Left kidney (tissue), 8 donors: ENCODE measurements at places on chromosomes 11 and 22.

- peak; percentile 83 for DNase-seq
Observed at GRCh38 chr22:39316440-39317083, 2.9 kb downstream of the RPL3 start.

DNA sequence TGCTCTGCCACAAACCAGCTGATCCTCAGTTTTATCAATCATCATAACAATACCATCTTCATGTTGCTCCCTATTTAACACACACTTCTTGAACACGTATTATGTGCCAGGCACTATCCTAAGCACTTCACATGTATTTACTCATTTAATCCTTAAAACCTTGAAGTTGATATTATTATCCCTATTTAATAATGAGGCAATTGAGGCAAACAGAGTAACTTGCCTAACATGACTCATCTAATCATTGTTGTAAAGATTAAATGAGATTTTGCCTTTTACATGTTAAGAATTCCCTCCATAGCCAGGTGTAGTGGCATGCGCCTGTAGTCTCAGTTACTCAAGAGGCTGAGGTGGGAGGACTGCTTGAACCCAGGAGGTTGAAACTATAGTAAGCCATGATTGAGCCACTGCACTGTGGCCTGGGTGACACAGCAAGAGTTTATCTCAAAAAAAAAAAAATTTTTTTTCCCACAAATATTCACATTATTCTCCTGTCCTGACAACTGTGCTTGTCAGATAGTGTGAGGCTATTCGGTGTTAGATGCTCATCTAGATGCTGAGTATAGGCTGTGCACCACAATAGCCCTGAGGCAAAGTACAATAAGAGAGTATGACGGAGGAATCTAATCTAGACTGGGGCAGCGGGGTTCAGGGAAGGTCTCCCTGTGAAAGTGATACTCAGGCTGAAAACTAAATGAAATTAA is 13.4 kb downstream of the CKAP5 start:
- DNase-seq, result no peak

GRCh38 chr11:134215836-134216235 is 7.9 kb downstream of the NCAPD3 start:
- DNase-seq, result no peak

DNA sequence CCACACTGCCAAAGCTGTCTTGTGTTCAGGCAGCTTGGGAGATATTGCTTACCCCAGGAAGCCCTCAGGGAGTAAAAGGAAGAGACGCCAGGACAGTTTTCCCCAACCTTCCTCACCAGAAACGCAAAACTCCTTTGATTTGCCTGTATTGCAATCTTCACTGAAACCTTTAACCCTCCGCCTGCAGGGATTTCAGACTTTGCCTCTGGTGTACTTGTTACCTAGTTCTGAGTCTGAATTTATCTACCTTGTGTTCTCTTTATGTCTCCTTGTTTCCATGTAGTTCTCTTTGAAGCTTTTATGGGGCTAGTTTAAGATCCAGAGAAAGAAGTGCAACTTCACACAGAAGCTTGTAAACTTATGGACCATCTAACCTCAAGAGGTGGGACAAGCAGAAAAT is 154.2 kb downstream of the DSCAML1 start:
- DNase-seq, result no peak

GRCh38 chr22:29484642-29485041 is 4.6 kb downstream of the NEFH start:
- no peak for DNase-seq

DNA sequence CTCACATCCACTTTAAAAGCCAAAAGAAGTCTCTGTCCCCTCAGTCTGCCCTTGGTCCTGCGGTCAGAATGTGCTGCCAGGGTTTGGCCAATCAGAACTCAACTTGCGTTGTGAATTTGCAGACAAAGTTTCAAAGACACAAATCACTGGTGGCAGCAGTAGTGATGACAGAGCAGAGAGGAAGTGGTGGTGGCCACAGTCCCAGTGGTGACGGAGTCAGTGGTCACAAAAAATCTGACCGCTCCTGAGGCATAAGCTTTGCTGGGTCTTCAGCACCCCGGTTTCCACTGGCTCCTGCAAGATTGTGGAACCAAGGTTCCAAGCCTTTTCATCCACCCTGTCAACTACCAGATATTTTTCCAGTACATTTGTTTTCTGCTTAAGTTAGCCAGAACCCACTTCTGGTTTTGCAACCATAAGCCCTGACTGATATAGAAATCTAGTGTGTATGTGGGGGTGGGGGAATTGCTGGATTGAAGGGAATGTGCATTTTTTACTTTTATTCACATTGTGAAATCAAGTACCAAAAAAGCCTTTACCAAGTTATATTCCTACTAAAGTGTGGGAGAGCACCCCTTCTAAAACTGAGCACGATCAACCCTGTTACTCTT is 112.3 kb downstream of the TMPRSS5 start:
- DNase-seq, result no peak

GRCh38 chr11:102256251-102256650 is 61.0 kb upstream of the BIRC3 start:
- no peak for DNase-seq

- DNase-seq, result no peak
Observed at GRCh38 chr11:33919645-33920044, 27.8 kb upstream of the LMO2 start.

DNA sequence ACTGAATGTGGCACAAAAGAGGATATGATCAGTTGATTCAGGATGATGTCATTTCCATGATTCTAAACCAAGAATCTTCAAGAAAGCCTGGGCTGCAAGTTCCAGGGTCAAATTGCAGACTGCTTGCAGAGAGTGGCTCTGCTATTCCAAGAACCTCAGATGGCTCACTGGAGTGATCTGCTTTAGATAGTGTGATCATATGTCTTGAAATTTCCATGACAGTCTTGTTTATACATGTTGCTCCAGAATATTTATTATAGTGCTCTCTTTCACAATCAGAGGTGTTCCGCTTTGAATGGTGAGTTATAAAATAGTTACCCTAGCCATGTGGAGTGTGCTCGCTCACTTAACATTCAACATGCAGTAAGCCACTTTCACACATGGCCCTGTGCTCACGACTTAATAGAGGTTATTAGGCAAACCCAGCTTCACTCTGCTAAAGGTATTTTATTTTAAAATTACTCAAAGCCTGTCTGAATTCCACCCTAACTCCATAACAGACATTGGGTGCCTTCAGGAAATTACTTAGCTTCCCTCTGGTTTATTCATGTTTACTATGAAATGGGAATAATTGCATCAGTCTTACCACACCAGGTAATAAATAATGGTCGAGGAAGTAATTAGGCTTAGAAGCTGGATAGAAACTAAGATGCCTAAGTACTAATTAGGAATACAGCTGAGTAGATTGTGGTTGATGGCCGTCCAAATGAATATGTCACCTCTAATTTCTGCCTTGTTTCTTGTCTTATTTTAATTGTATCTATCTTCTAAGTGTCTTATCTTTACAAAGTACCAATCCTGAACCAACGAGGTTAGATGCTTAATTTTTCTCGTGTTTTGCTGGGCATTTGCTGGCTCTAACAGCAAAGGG is 187.9 kb downstream of the ETS1 start:
- DNase-seq, result no peak

DNA sequence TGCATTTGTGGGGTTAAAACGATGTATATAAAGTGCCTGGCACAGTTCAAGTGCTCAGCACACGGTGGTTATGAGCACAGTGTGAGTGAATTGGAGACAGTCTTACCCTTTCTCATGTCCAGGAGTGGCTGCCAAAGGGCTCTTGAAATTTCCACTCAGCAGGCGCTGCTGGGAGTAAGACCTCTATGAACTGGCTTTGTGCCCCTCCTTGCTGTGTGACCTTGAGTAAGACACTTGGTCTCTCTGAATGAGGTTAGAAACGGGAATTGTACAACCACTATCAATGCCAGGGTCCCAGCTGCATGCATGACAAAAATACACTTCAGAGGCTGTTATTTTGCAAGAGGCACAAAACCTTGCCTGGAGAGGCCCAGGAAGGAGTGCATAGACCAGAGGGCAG is 86.6 kb downstream of the TSPAN18 start:
- DNase-seq, result no peak

DNA sequence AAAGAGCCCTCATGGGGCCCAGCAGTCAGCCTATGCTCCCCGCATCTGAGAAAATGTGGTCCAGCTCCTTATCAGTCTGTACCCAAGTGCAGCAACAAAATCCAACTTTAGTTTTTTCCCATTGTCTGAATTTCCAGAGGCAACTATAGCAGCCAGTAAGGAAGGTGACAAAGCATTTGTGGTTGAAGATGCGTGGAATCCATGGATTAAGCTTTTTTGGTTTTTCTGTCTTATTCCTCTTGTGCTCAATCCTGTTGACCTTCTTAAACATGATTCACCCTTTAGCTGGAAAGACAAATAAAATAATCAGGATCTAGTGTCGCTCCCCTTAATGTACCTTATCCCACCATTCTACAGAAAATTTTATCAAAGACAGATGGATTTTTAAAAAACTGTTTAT is 14.3 kb downstream of the GDPD4 start:
- DNase-seq, result no peak

DNA sequence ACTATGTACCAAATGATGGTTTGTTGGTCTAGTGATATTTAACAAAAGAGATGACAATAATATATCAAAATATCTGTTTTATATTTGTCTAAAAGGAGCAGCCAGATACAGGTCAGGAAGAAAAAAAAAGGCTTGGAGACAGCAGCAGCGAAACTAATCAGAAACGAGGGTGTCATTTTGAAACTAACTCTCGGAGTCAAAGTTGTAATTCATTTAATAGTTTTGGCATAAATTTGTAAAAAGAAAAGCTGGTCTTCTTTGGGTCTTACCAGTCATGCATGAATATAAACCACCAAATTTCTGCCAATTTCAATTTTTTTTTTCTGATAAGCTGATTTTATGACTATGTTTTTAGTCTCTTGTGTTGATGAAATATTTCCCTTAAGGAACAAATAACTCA is 25.5 kb downstream of the NPAT start:
- no peak for DNase-seq

- DNase-seq, result no peak
Observed at GRCh38 chr11:78189851-78190250, 1.1 kb downstream of the USP35 start.

GRCh38 chr22:17914474-17914873 is 109.9 kb downstream of the MICAL3 start:
- no peak for DNase-seq

GRCh38 chr11:105632316-105632715 is 22.4 kb downstream of the GRIA4 start:
- no peak for DNase-seq

GRCh38 chr11:128462922-128463321 is 124.4 kb downstream of the ETS1 start:
- no peak for DNase-seq

- DNase-seq, result no peak
Observed at GRCh38 chr22:34880662-34881061, 185.3 kb upstream of the ISX start.

DNA sequence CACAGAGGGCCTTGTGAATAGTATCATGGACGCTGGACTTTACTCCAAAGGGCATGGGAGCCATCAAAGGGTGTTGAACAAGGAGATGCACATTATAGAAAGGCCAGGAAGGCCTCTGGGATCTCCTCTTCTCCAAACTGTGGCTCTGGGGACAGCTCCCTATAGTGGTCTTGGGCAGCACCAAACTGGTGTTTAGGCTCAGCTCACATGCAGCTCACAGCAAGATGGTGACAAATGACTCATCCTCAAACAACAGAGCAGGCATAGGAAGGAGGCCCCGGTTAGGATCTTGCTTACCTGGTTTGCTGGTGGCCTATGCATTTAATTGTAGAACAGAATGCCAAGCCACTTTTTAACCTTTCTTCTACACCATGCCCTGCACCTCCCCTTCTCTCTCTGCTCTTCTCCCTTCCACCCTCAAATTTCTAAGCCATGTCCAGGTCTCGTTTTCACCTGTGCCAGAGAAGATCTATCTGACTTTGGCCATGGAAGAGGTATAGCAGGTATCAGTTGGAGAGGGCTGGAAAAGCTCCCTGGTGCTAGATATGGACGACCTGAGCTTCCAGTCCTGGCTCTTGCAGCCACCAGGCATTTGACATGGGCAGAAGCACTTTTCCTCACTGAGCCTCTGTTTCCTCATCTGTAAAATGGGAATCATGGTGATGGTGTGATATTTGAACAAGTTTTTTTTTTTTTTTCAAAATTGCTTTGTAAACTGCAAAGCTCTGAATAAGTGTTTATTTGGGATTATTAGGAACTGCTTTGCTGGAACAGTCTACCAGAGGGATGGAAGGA is 14.4 kb upstream of the EHF start:
- DNase-seq, result no peak

DNA sequence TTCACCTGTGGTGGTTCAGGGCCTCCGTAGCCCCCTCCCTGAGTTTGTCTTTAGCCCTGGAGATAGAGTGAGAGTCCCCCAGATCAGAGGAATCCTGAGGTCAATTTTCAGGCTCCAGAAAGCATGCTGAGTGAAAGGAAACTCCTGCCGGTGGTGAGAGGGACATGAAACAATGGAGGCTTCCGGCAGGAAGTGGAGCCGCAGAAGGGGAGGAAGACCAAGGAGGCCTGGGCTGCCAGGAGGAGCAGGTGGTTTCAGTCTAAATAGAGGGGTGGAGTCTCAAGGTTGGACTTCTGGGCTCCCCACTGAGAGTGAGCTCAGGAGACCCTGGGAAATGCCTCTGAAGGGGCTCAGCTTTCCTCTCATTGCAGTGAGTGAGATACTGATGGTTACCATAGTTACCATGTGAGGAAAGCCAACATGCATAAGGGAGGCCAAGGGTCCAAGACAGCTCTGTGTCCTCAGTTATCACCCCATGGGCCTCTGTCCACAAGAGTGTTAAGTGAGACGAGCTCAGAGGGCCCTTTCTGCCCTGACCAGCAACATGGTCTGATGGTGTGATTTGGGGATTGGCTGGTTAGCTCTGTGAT is 10.7 kb downstream of the SLCO2B1 start:
- no peak for DNase-seq

- DNase-seq, result no peak
Observed at GRCh38 chr11:134915212-134915611, 503.2 kb upstream of the B3GAT1 start.

- no peak for DNase-seq
Observed at GRCh38 chr11:821512-822371, 3.0 kb downstream of the PNPLA2 start.

DNA sequence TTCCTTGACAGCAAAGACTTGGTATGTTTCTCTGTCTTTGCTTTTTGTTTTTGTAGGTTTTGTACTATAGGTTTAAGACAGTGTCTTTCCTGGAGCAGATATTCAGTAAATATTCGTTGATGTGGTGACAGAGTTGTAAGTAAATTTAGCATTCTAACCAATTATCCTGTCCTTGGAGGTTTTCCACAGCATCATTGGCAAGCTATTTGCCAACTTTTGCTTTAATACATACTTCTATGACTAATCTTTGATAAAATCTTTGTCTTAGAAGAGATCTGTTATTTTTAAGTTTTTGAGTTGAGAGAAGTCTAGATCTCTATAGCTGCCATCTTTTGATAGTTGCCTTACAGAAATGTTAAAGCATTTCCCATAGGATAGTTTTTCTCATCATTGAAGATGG is 3.8 kb downstream of the USP47 start:
- DNase-seq, result no peak

DNA sequence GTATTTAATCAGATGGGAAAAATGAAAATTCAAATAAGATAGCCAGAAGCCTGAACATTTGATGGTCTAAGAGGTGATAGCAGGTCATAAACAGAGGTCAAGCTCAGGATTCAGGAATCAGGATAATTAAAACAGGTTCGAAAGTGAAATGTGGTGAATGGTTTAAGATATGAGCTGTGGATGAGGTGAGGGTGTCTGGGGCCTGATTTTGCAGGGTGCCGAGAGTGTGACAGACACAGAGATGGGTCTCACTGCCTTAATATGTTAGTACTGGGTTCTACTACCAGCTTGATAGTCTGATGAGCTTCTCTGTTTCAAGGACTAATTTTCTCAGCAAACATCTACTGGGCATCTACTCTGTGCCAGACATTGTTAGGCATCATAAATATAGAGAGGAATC is 19.9 kb upstream of the EMSY start:
- DNase-seq, result no peak
